ENCODE measurements at places on chromosomes 6 and 20.

- DNase-seq: no peak
These were observed 117.6 kb upstream of the SLC2A12 start for GRCh38 chr6:134169871-134170486.

DNA sequence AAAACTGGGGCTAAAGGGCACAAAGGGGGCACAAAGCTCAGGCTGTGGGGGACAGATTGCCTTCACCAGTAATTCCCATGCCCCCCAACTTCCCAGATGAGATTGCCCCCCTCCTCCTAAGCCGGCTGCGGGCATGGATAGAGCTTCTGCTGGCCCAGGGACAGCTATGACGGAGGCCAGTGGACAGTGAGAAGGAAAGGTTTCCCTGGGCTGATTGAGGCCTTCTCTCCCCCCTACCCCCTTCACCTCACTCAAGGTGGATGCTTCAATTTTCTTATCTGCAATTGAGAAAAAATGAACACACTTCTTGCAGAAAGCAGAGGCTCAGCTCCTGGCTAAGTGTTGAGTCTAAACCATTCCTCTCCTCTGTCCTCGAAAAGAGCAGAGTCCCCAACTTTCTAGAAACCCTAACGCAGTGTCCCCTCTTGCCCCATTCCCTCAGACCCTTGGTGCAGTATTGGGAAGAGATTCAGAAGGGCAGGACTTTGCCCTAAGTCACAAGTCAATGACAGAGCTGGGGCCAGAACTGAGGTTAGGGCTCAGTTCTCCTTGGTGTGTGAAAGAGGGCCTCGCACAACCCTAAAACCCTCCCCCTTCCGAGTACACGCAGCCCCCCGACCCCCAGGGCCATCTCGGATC lies 808 bp downstream of the SDC4 start:
- DNase-seq: no peak

- no peak for DNase-seq
These were observed 107.0 kb upstream of the SMLR1 start for GRCh38 chr6:130720076-130720715.

DNA sequence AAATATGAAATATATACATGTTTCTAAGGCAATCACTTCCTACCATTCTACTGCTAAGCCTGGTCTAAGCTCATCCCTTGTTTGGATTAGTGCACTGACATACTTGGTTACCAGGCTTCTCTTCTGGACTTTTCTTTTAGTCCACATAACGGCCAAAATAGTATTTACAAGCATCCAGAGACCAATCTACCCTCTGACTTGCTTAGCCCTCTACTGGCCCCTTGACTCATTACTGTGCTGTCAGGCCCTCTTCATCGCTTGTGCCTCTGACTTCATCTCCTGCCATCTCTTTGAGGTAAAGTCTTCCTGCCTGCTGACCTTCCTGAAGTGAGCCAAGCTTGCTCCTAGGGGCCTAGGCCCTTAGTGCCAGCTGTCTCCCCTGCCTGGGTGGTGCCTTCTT lies 35.1 kb downstream of the TULP4 start:
- no peak for DNase-seq

DNA sequence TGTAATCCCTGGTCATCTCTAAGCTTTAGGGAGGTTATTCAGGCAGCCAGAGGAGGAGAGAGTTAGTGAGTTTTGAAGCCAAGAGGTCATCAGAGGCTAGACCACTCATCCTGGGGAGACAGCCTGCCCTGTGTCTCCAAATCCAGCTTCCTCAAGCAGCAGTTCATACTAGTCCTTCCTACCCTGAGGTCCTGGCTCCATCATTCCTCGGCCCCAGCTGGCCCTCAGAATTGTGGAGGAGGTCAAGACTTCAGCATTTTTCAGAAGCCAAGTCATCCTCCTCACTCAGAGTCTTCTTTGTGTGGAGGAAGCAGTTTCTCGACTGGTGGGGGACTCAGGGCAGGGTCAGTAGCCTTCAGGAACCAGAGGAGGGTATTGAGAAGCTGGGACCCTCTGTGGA lies 12.4 kb upstream of the KIAA1755 start:
- no peak for DNase-seq

GRCh38 chr6:45697605-45698004 lies 318.1 kb downstream of the CLIC5 start:
- DNase-seq: no peak

GRCh38 chr20:22729180-22729579 lies 144.8 kb upstream of the FOXA2 start:
- DNase-seq: no peak

DNA sequence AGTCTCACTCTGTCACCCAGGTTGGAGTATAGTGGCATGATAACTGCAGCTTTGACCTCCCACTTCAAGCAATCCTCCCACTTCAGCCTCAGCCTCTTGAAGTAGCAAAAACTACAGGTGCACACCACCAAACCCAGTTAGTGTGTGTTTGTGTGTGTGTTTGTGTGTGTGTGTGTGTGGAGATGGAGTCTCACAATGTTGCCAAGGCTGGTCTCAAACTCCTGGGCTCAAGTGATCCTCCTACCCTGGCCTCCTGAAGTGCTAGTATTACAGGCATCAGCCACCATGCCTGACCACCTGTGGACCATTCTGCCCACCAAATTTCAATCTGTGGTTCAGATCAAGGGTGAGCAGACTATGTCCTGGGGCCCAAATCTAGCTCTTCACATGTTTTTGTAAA lies 8.8 kb downstream of the FASTKD5 start:
- DNase-seq: no peak

- no peak for DNase-seq
These were observed at the start of gene EPB41L1 for GRCh38 chr20:36154700-36155628. EPB41L1 (plus strand) TSS chr20:36154740; CDS start chr20:36173778, 19,038 bp downstream.

GRCh38 chr6:22709803-22710202 lies 140.4 kb downstream of the HDGFL1 start:
- no peak for DNase-seq

DNA sequence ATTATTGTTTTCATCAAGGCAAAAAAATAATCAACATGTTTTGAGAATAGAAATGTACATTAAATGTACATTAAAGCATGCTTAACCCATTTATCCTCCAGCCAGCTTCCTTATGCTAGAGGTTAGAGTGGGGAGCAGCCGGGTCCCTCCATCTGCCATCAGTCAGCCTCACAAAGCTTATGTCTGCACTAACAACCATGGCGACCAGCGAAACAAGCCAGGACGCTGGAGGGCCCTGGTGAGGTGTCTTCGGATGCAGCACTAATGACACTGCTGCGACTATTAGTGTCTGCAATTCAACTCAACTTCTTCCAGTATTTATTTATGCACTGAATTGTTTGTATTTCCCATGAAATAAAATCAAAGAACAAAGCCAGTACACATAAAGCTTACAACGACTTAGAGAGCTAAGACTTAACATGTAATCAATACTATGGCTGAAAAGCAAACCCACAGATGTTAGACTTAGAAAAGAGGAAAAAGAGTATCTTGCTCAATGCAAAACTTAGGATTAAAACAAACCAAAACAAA lies 6.8 kb downstream of the CLDN20 start:
- DNase-seq: no peak

DNA sequence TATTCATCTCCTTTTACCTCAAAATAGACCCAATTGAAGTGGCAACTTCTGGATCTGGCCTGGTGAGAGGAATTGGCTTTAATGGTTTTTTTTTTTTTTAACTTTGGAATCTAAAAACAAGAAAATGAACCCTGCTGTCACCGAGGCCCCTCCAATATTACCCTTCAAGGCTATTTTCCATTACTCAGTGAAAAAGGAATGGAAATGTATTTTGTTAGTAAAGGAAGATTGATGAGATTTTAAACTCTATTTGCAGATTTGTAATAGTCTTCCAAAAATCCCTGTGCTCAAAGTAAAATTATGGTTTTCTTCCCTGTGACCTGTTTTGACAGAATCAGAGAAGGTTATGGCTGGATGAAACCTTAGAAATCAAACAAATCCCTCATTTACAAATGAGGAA lies 102.9 kb downstream of the TMEM170B start:
- DNase-seq: no peak

DNA sequence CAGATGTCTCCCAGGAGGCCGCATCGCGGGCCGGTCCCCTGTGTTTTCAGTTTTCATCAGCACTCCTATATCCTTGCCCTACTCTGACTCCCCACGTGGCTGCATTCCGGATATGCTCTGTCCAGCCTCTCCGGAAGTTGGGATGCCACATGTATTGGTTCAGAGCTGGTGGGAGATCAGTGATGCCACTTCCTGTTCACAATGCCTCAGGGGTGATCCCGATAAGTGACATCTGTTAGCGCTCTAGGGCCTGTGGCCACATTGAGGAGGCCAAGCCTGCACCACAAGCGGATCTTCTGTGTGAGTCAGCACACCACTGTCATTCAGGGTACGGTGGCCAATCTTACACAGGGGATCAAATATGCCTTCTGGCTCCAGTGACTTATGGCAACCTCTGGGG lies 57.8 kb downstream of the PPP1R3G start:
- no peak for DNase-seq

DNA sequence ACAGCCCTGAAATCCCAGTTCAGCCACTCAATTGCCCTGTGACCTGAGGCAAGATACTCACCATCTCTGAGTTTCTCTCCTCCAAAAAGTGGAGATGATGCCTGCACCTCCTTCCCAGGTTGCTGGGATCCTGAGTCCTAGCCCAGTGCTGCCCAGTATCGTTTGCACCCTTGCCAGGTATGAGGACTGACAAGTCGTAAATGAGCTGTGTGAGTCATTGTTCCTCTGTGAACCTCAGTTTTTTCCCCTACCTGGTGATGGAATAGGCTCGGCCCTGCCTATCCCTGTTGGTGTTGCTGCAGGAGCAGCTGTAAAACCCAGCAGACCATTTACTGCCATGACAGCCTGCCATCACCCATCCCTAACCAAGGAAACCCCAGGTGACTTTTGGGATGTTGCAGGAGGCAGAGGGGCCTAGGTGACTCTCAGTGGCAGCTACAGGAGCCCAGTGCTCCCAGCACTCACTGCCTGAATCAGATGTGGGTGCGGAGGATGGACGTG lies 229.3 kb downstream of the SYNDIG1 start:
- DNase-seq: no peak

- DNase-seq: no peak
These were observed 154.7 kb downstream of the BTBD3 start for GRCh38 chr20:12072221-12072953.

DNA sequence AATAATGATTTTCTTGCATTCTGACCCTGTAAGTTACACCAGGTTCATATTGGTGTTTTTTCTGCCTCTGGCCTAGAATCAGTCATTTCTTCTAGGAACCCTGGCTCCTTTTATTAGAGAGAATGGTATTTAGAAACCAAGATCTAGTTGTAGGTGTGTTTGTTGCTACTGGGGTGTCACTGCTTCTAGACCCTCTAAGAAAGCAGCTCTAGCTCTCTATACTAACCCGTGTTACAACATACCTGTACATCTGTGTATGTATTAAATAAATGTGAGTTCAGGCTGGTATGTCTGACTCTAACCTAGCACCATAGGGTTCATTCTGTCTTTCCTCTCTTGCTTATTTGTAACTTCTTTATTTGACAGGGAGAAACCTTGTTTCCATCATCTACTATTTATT lies 16.8 kb downstream of the SENP6 start:
- no peak for DNase-seq

GRCh38 chr20:57030611-57031600 lies 235.5 kb downstream of the BMP7 start:
- DNase-seq: no peak

DNA sequence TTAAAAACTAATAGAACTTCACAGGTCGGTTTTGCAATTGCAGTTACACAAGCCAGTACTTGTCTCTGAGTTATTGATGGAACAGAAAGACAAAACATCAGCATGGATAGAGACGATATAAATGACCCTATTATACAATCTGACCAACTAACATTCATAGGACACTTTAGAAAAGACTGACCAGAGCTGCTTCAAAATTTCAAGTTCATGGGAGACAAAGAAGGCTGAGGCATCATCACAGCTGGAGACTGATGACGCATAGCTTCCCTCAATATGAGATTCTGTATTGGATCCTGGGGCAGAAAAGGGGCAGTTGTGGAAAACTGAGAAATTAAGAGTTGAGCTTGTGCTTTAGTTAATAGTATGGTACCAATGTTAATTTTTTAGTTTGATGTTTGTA lies 174.0 kb downstream of the THBS2 start:
- DNase-seq: no peak

DNA sequence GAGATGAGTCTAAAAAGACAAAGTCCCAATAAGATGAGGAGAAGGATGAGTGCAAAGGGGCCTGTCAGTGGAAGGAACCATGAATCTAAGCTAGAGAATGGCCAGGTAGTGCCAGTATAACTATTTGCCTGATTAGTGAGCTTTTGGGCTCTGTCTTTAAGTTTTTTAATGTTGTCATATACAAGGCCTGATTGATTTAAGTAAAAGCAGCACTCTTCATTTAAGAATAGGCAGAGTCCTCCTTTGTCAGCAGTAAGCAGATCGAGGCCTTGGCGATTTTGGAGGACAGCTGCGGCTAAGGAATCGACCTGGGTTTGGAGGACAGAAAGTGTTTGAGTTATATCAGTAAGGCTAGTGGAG lies 753.4 kb upstream of the ADGRB3 start:
- no peak for DNase-seq

GRCh38 chr6:40912158-40912946 lies 126.7 kb downstream of the UNC5CL start:
- DNase-seq: peak; percentile 14

- DNase-seq: no peak
These were observed 16.6 kb downstream of the CHMP4B start for GRCh38 chr20:33827634-33828325.

DNA sequence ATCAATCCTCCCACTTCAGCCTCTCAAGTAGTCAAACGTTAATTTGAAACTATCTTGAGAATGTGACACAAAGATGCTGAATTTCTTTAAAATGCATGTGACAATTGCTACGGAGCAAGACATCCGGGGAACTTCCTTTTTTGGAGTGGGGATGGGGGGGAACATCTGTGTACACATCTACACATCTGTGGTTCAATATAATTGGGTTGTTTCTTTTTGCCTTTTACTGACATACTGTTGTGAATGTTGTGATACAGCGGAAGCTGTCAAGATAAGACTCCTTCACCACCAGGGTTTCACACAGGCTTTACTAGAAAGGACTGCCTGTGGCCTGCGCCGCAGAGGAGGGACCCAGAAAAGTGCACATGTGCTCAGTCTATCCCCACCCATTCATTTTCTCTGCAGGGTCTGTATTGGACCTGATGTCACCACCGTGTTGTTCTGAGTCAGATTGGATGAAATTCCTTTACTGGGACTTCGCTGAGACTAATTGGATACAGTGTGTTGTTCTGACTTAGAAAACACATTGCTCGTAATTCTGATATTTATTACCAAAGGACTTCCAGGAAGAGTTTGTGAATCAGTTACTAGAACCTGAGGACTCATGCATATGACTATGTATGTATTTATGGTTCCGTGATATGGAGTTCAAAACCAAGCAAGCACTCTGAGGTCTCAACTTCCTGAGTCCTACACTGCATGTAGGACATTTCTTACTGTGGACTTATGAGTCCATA lies 98.7 kb upstream of the SGK1 start:
- DNase-seq: no peak

GRCh38 chr6:97462031-97462430 lies 179.0 kb upstream of the MMS22L start:
- no peak for DNase-seq

DNA sequence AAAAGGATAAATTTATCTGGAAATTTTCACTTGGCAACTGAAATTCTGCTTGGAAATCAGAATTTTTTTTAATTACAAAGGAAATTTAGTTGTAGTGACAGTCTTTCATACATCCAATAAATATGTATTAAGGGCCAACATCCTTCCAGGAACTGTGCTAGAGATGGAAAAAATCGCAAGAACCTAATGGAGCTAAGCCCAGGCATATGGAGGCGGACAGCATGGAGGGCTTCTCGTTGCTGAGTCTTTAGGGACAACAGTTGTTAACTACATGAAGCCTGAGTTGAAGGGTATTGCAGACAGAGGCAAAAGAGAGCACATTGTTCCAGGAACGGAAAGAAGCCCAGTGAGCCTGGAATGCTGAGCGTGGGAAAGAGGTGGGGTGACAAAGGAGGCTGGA lies 208.9 kb downstream of the IBTK start:
- DNase-seq: no peak
